ENCODE measurements at places on chromosomes 7 and 10.

GRCh38 chr10:27661514-27662286 is 83.9 kb downstream of the MKX start:
- DNase-seq: no peak

DNA sequence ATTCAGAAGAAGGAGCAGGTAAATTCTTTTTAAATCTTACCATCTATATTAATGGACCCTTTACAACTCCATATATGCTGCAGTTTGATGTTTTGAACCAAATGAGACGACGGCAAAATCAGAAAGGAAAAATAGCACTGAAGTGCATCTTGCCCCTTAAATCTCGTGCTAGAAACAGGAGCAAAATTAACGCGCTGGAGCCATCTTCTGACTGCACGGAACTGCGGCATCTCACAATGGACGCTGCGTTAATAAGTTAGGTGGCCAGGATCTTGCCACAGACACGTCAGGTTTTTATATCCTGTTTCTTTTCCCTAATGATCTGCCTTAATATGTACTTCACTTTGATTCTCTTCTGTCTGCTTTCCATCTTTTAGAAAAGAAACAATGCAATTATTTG is 354.5 kb downstream of the TFEC start:
- no peak for DNase-seq

- DNase-seq: no peak
Observed at GRCh38 chr10:80170641-80171040, 34.7 kb downstream of the ANXA11 start.

DNA sequence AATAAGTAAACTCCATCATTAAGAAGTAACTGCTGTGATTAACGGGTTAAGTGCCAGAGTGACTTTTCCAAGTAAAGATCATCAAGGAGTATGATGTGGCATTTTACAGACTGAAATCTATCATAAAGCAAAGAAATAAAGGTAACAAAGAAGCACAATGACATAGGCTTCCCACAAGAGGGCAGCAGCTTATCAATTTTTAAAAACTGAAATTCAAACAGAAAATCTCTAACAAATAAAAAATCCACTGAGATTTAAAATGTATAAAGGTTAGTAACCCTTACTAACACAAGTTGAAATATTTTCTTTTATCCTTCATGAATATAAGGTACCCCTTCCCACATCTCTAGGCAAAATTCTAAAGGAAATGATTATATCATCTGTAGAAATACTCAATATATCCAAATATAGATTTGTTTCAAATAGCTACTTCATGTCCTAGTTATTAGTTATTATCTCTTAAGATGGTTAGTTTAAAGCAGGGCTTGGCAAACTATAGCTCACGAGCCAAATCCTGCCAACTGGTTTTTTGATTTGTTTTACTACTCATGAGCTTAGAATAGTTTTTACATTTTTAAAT is 29.2 kb downstream of the FAM3C start:
- DNase-seq: no peak

- no peak for DNase-seq
Observed at GRCh38 chr7:89602984-89603383, 551.3 kb upstream of the STEAP1 start.

- no peak for DNase-seq
Observed at GRCh38 chr7:74337926-74338325, 48.7 kb downstream of the CLIP2 start.

GRCh38 chr7:156031679-156032478 is 219.6 kb upstream of the SHH start:
- DNase-seq: no peak

DNA sequence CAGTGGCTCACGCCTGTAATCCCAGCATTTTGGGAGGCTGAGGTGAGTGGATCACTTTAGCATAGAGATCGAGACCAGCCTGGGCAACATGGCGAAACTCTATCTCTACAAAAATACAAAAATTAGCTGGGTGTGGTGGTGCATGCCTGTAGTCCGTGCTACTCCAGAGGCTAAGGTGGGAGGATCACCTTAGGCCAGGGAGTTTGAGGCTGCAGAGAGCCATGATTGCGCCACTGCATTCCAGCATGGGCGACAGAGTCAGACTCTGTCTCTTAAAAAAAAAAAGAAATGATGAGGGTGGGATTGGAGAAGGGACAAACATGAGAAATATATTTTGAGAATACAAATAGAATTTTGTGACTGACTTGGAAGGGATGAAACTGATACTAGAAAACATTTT is 76.9 kb downstream of the SHOC2 start:
- no peak for DNase-seq

DNA sequence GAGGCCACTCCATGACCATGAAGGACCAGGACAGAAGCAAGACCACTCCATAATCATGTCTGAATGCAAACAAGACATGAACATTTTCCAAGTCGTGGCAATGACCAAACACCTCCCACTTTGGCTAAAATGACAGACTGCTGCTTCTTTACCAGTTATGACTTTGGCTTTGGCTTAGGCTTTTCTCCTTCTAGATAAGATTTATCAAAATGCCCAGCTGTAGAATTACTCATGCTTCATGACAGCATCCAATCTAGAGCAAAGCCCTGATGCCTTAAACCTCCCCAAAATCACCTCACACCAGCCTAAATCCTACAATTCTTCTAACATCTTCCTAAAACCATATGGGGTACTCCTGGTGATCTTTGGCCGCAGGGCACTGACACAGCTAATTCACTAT is 102.1 kb downstream of the VPS41 start:
- DNase-seq: no peak

- DNase-seq: no peak
Observed at GRCh38 chr7:21113609-21114415, 314.1 kb upstream of the SP4 start.

GRCh38 chr7:149060156-149060555 is 30.4 kb downstream of the ZNF786 start:
- DNase-seq: no peak

DNA sequence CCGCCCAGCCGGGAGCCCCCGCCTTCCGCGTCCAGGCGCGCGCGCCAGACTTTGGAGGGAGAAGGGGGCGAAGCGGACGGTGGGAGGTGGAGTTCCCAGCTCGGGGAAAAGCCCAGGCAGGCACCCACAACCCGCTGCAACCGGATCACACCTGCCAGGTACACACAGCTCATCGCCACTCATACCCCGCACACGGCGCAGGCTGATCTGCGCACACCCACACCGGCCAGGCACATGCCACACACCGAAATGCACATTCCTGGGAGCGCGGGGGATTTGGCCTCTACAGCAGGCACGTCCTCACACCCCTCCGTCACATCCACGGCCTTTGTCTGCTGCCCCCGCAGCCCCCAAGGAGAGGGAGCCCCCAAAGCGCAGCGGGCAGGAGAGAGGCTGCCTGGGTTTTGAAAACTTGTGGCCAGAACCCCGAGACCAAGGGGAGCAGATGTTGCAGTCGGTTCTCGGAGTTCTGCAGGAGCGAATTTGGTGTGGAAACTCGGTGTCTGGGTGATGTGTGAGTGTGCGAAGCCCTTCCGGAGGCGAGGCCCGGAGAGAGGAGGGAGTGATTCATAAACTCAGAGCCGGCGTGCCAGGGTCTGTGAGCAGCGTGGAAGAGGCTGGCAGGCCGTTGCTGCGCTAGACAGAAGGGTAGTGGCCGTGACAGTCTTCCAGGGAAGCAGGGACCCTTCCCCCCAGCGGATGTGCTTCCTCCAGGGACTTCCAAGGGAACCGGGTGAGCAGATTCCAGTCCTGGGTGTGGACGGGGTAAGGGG is 734 bp downstream of the CHST3 start:
- no peak for DNase-seq

DNA sequence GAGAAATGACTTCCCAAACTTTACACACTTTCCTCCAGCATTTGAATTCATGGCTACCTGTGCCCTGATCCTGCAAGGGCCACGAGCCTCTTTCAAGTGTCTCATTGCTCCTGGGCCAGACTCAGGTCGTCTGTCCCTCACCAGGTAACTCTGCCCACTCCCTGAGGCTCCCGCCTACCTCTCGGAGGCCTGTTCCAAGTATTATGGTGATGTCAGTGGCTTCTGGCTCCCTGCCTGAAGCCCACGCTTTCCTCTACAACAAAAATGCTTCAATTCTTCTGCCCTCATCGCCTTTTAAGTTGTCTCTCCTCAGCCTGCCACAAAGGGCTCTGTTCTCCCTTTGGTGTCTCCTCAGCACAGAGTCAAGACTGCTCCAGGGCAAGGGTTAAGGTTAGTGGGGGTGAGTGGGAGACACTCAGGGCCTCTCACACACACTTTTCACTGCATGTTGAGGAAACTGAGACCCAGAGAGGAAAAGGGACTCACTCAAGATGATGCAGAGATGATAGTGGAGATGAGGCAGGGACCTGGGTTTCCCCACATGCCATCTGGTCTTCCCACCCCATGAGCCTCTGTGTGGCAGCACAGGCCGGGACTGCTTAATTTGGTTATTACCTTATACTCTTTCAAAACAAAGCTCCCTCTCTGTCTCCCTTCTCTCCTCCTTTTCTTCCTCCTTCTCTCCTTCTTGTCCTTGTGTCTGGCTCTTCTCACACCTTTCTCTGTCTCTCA is 28.3 kb upstream of the EGR2 start:
- no peak for DNase-seq

- DNase-seq: no peak
Observed at GRCh38 chr7:130734815-130735716, 1.1 kb upstream of the KLF14 start.

DNA sequence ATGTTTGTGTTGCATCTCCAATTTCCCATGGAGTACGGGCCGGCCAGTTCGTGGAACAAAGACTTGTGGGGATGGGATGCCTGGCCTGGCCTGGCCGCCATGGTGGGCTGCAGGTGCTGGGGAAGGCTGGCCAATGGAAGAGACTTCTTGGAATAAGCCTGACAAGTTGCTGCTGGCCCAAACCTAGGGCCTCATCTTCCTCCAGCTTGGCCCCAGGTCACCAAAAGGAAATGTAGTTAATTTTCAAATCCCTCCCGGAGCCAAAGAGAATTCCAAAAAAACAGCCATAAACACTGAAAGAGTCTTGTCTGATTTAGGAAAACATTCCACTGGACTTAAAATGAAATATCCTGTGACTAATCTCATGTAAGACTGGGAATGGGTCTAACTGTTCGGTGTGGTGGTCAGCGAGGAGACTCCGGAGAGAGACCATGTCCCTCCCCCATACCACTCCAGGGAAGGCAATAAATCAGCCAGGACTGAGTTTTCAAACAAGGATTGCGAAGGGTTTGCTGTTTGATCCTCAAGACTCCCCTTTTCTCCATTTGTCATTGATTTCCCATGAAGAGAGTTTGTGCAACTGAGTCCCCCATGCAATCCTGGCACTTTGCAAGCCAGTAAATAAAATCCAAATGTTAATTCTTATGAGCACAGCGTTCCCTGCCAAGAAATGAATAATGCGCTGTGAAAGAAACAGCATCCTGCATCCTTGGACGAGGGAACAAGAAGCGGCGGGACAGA is 128.7 kb upstream of the HABP2 start:
- no peak for DNase-seq

- DNase-seq: no peak
Observed at GRCh38 chr10:29479081-29479925, 155.5 kb downstream of the SVIL start.

GRCh38 chr7:99839287-99840021 is 11.6 kb downstream of the CYP3A43 start:
- DNase-seq: no peak

DNA sequence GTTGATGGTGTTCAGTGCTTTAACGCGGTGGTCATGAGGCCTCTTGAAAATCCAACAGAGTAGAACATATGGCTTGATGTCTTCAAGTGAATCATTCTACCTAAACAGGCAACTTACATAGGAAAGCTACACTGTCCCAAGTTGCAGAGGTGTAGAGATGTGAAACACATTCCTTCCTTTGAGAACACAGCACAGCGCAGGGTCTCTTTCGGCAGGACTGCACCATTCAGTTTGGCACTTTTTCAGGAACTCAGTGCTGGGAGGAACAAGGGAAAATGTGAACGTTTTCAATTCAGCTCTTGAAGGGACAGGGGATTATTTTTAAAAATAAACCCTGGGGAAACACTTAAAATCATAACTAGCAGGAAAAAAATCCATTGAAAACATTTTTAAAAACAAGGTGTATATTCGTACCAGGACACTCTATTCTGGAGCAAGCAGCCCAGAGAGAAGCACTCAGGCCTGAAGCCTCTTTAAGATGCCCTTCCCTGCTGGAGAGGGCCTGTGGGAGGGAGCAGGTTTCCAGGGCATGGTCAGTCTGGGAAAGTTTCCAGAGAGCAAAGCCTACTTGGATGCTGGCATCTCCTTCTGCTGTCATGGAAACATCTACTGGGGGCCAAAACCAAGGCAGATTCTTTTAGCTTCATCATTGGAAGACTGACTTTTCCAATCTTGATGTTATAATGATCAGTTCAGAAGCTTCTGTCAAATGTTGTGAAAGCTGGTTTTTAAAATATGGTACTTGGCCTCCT is 60.4 kb upstream of the NPVF start:
- DNase-seq: no peak

DNA sequence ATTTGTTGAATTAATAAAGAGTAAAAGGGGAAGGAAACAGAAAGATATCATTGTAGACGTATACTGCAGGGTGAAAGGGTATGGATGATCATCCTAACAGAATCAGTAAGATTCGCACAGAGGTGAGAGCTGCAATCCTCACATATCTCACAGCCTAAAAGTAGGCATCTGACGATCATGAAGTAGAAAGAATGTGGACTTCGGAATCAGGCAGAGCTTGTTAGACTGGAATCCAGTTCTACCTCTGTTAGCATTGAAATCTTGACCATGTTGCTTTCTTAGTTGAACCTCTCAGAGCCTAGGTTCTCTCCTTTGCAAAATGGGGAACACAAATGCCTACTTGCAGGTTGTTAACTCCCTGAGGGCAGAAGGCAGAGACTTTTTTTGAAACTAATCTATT is 320.0 kb upstream of the C7orf33 start:
- DNase-seq: no peak

DNA sequence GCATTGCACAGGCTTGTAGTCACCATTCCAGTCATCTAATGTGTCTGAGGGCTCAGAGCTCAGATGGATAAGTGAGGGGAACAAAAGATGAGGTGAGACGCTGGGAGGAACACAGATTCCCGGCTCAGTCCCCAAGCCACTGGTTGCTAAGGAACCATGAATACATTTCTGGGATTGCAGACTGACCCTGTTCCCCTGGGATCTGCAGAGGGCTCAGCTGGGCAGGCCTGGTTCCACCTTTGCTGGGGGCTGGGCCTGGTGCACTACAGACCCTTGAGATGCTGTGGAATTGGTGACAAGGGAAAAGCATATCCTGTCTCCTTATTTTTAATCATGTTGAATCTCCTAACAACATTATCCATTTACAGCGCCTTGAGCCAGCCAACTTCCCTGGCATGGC is 19.2 kb downstream of the ELFN1 start:
- DNase-seq: no peak

DNA sequence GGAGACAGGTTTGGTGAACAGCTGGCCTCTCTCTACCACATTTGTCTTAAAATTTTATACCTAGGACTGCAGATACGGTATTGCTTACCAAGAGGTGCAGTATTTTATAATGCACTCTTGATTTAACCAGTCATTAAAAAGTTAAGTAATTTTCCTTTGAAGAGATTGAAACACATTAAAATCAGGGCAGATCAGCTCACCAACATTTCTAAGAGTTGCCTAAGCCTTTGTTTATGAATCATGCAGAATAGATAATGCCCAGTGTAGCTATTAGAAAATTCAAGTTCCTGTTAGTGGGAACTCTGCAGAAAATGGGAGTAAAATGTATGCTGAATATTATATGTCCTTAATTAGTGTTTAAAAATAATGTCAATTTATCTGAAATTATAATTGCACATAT is 140.2 kb upstream of the PRPS1L1 start:
- no peak for DNase-seq

Measured in CD4-positive, alpha-beta T cell treated with Interleukin-4 for 1 hour (primary cell).